ENCODE measurements at places on chromosomes 12 and 14. TPM values are rescaled to one million over a fixed set of nuclear protein-coding genes. Genes with fewer than 3 reads are reported as not detected.

Gene MYH6
- total RNA-seq: 8,484 TPM

Gene GYS2
- not detected for total RNA-seq

Gene DGKA
- 28.6 TPM for total RNA-seq

Gene APOF
- not detected for total RNA-seq

- no peaks in the 10 kb centered on the region for H3K36me3 ChIP-seq
- no peak for DNase-seq
- H3K4me1 ChIP-seq: no peaks in the 10 kb centered on the region
- no peak overlapping the region for H3K4me3 ChIP-seq
- no peak overlapping the region for H3K27ac ChIP-seq
- no peaks in the 10 kb centered on the region for H3K27me3 ChIP-seq
Observed at GRCh38 chr12:88816201-88816600, 235.9 kb upstream of the KITLG start.

GRCh38 chr12:124928095-124928911, 13.9 kb upstream of the UBC start:
- H3K4me3 ChIP-seq: no peak overlapping the region
- no peaks in the 10 kb centered on the region for H3K27me3 ChIP-seq
- H3K4me1 ChIP-seq: no peaks in the 10 kb centered on the region

GRCh38 chr14:90454041-90455000, 57.5 kb downstream of the CALM1 start:
- peak; percentile 86 for DNase-seq
- H3K4me3 ChIP-seq: peak overlapping the region; percentile 16
- H3K27ac ChIP-seq: no peak overlapping the region
- no peaks in the 10 kb centered on the region for H3K4me1 ChIP-seq
- no peaks in the 10 kb centered on the region for H3K36me3 ChIP-seq
- H3K27me3 ChIP-seq: no peaks in the 10 kb centered on the region

DNA sequence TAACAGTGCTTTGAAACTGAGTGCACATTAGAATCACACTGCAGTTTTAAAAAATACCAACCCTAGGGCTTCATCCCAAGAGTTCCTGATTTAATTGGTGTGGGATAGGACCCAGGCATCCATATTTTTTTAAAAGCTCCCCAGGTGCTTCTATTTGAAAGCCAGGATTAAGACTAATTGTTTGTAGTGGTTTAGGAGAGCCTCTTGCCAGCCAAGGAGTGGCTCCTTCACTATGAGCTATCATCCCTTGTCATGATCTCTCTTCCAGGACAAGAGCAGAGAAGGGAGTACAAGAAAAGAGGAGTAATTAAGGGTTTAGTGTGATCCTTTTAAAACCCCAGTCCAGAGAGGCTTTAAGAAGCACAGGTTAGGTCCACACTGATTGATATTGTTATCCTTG, 178.0 kb downstream of the CAND1 start:
- DNase-seq: no peak
- no peaks in the 10 kb centered on the region for H3K27me3 ChIP-seq
- no peaks in the 10 kb centered on the region for H3K36me3 ChIP-seq
- H3K4me3 ChIP-seq: no peak overlapping the region
- H3K27ac ChIP-seq: no peak overlapping the region

- H3K4me3 ChIP-seq: no peak overlapping the region
- no peaks in the 10 kb centered on the region for H3K36me3 ChIP-seq
- DNase-seq: no peak
- H3K27me3 ChIP-seq: no peaks in the 10 kb centered on the region
- no peak overlapping the region for H3K27ac ChIP-seq
Observed at GRCh38 chr14:61536661-61537562, 158.4 kb upstream of the HIF1A start.

- peak; percentile 87 for DNase-seq
- H3K4me1 ChIP-seq: peaks cover 3% of the 10 kb centered on the region
- H3K27me3 ChIP-seq: no peaks in the 10 kb centered on the region
Observed at GRCh38 chr12:68497702-68498101, 113.0 kb upstream of the RAP1B start.

DNA sequence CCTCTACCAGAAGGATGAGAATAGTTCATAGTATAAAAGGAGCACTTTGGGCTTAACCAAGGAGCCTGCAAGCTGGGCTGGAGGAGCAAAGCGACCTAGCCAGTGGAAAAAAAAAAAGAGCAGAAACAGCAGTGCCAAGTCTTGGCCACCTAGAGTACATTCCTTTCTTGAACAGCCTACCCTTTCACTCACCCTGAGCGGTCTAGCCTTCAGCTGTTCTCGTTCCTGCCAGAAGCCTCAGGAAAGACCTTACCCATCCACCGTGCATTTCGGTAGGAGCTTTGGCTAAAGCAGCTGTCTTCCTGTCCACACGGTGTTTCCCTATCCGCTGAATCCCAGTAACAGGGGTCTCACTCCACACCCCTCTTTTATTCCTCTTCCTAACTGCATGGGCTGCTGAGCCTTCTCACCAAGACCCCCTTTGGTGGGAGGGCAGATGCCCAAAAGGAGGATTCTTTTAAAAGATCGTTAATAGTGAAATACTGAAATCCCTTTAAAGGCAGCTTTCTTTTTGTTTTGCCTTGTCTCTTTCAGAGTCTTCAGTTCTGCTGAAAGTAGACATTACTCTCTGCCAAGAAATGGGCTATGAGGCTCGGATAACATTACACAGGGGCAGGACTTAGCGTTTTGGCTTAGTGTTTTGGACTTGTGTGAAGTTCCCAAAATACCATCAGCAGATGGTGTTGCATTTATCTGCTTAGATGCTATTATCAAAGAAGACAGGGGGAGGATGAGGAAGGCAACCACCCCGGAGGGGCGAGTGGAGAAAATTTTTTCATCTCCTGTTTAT, 88.5 kb upstream of the METAP2 start:
- H3K27ac ChIP-seq: no peak overlapping the region
- no peaks in the 10 kb centered on the region for H3K27me3 ChIP-seq
- H3K36me3 ChIP-seq: no peaks in the 10 kb centered on the region
- H3K4me1 ChIP-seq: no peaks in the 10 kb centered on the region

DNA sequence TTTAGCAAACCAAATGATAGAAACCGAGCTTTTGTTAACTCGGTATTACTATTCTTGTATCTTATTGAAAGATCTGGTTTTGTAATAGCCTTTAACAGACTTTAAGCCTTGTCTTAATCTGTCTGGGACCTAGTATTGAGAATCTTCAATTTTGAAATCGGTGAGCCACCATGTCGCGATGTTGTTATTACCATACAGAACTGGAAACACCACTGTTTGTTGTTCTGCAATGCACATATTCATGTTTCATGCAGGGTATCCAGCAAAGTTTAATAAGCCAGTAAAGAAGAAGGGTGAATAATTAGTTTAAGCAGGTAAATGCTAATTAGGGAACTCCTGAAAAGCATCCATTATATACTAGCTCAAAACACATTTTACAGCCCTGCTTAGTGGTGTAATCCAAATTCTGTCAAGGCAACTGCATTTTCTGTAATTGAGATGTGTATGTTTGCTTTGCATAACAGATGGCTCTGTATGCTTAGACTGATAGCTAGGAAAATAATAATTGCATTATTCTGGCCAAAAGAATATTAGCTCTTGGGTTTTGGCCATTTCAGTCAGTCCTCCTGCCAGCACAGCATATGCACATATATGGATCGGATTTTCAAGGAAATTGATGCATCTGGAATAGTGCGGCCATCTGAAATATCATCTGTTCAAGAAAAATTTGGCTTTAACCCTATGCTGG, 389.2 kb downstream of the EGLN3 start:
- no peaks in the 10 kb centered on the region for H3K27me3 ChIP-seq
- no peak overlapping the region for H3K27ac ChIP-seq
- H3K4me3 ChIP-seq: no peak overlapping the region
- no peaks in the 10 kb centered on the region for H3K4me1 ChIP-seq
- no peak for DNase-seq

DNA sequence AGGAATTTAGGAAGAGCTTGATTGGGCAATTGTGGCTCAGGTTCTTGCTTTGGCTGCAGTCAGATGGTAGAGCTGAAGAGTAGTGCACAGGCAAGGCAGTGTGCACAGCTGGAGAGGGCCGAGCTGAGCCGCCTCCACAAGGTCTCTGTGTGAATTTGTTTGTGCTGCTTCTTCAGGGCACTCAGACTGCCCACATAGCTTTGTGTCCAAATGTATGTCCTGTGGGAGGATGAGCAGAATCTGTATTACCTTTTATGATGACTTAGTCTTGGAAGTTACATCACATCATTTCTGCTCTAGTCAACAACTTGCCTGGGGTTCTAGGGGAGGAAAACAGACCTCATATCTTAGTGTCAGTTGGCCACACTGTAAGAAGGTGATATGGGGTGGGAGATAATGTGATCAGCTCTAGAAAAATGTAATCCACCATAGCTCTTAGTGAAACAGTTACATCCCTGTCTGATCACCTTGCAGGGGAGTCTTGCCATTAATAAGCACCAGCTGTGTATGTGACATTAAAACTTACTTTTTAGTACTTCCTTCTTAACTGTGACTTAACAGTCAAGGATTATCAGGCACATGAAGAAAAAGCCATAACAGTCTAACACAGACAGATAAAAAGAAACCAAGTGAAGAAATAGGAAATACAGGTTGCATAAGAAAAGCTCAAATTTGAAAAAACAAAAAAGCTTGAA, 53.4 kb downstream of the RCOR1 start:
- H3K27ac ChIP-seq: no peak overlapping the region
- no peak overlapping the region for H3K4me3 ChIP-seq
- no peaks in the 10 kb centered on the region for H3K36me3 ChIP-seq
- no peaks in the 10 kb centered on the region for H3K4me1 ChIP-seq

DNA sequence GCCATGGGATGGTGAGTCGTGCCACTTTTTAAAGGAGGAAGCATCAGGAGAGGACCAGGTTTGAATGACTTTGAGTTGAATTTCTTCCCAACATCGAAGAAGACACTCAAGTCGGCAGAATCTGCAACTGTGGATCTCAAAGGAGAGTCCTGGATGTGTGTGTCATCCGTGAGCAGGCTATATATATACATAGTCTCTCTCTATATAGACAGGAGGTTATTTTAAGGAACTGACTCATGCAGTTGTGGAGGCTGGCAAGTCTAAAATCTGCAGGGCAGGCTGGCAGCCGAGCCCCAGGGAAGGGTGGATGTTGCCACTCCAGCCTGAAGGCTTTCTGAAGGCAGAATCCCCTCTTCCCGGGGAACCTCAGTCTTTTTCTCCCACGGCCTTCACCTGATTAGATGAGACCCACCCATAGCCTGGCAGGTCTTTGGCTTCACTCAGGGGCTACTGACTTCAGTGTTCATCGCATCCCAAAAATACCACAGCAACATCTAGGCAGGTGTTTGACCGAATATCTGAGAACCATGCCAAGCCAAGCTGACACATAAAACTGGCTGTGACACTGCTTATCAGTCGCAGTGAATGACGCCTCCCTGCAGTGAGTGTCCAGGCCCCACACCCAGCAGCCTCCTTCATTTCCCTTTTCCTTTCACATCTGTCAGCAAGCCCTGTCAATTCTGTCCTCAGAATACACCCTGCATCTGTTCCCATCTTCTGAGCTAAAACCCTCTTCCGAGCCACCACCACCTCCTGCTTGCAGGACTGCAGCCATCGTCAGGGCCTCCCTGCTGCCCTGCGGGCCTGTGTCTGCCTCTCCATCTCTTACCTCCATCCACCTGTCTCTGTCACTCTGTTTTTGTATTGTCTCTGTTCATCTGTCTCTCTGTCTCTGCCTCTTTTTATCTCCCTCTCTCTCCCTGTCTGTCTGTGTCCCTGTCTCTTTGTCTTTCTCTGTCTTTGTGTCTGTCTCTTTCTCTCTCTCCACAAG, 54.0 kb downstream of the ZNF664 start:
- H3K4me1 ChIP-seq: peaks cover 26% of the 10 kb centered on the region
- no peaks in the 10 kb centered on the region for H3K36me3 ChIP-seq
- H3K27ac ChIP-seq: no peak overlapping the region

- no peaks in the 10 kb centered on the region for H3K36me3 ChIP-seq
- peak; percentile 44 for DNase-seq
- no peaks in the 10 kb centered on the region for H3K27me3 ChIP-seq
- H3K4me1 ChIP-seq: no peaks in the 10 kb centered on the region
- H3K27ac ChIP-seq: peak overlapping the region; percentile 96
Observed at GRCh38 chr14:74019408-74020137, 424 bp downstream of the BBOF1 start.

- no peaks in the 10 kb centered on the region for H3K27me3 ChIP-seq
- H3K4me1 ChIP-seq: peaks cover 15% of the 10 kb centered on the region
- H3K36me3 ChIP-seq: no peaks in the 10 kb centered on the region
Observed at GRCh38 chr14:72516936-72517700, 376.8 kb downstream of the DPF3 start.
